Activated naive CD4-positive, alpha-beta T cell treated with anti-CD3 and anti-CD28 coated beads, Interleukin-2, amount 50 U/mL, for 16 hours (primary cell): ENCODE measurements at places on chromosomes 11 and 22.

GRCh38 chr11:70734379-70734778 lies 336.1 kb downstream of the CTTN start:
- no peak for DNase-seq

DNA sequence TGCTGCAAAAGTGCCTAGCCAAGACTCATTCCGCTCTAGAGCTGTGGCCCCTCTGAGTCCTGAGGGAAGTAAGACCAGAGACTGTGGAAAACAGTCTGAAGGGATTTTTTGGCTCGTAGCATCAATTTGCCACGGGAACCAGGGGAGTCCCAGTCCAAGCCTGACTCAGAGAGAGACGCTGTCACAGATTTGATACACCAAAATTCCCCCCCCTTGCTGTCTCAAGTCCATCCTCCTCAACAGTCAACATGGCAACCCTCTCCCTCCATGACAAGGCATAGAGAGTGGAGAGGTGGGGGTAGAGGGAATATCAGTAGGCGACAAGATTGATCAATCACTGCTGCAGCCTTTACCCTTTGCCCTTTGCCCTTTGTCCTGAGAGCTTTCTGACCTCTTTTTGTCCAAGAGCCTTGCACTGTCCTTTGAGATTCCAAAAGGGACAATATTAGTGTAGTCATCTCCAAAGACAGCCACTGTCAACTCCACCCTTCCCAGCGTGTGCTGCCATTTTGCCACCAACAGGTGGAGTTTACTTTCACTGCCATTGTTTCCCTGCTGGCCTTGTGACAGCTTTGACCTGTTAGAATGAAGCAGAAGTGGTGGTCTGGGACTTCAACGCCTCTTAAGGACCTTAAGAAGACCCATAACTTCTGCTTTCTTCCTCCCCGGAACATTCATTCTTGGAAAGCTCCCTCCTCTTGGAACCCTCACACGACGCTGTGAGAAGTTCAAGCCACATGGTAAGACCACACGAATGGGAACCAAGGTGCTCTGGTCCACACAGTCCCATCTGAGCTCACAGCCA lies 7.3 kb downstream of the SLC15A3 start:
- DNase-seq = no peak

GRCh38 chr11:77732143-77732542 lies 88.4 kb downstream of the RSF1 start:
- no peak for DNase-seq

GRCh38 chr11:17532784-17533183 lies 11.4 kb downstream of the USH1C start:
- no peak for DNase-seq

GRCh38 chr22:48798281-48799226 lies 1029.1 kb downstream of the BRD1 start:
- DNase-seq = no peak

GRCh38 chr11:23211221-23211620 lies 350.9 kb upstream of the CCDC179 start:
- no peak for DNase-seq
